H9 (cell line): ENCODE measurements at places on chromosomes 7 and 10. TPM values are rescaled to one million over a fixed set of nuclear protein-coding genes. Genes with fewer than 3 reads are reported as not detected.

DNA sequence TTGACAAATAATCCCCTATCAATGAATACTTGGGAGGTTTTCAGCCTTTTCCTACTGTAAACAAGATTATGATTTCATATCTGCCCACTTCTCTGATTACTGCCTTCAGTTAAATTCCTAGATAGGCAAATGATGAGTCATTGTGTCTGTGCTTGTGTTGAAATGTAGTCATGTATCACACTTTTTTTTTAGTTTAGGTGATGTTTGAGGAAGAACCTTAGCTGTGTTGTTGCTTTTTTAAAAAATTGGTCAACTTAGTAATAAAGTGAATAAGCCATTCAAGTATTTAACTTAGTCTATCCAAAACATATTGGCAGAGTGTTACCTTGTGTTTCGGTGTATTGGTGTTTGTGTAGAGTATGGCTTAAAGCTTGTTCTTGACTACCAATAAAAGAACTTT, 60.0 kb downstream of the WAC start:
- H3K27ac ChIP-seq, result no peak overlapping the region
- DNase-seq, result no peak
- H3K4me1 ChIP-seq, result no peaks in the 10 kb centered on the region
- peaks cover 46% of the 10 kb centered on the region; the same call in 2 of the 3 replicates for H3K36me3 ChIP-seq
- no peaks in the 10 kb centered on the region for H3K27me3 ChIP-seq

DNA sequence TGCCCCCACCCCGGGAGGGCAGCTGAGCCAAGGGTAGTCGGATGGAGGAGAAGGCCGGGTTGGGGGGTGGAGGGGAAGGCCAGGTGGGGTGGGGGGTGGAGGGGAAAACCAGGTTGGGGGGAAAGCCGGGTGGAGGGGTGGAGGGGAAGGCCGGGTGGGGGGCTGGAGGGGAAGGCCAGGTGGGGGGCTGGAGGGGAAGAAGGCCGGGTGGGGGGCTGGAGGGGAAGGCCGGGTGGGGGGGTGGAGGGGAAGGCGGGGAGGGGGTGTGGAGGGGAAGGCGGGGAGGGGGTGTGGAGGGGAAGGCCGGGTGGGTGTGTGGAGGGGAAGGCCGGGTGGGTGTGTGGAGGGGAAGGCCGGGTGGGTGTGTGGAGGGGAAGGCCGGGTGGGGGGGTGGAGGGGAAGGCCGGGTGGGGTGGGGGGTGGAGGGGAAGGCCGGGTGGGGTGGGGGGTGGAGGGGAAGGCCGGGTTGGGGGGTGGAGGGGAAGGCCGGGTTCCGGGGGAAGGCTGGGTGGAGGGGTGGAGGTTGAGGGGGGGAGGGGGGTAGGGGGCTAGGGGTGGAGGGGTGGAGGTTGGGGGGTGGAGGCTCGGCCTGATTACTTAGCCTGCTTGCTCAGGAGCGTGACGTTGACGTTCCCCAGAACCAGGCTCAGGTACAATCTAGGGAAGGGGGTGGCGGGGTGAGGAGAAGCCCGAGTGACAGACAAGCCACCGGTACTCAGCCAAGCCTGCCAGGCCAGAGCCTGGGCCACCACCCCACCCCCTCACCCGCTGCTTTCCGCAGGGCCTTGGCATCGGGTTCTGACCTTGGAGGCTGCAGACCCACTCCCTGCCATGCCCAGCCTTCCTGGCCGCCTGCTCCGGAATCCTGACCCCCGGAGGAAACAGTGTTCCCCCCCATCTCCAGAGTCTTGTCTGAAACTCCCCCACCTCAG, 5.6 kb downstream of the TMEM120A start:
- H3K27ac ChIP-seq, result no peak overlapping the region
- peaks cover 24% of the 10 kb centered on the region for H3K36me3 ChIP-seq
- no peak overlapping the region for H3K4me3 ChIP-seq
- peaks cover 8% of the 10 kb centered on the region; the same call in 1 of the 2 replicates for H3K4me1 ChIP-seq
- no peak for DNase-seq

DNA sequence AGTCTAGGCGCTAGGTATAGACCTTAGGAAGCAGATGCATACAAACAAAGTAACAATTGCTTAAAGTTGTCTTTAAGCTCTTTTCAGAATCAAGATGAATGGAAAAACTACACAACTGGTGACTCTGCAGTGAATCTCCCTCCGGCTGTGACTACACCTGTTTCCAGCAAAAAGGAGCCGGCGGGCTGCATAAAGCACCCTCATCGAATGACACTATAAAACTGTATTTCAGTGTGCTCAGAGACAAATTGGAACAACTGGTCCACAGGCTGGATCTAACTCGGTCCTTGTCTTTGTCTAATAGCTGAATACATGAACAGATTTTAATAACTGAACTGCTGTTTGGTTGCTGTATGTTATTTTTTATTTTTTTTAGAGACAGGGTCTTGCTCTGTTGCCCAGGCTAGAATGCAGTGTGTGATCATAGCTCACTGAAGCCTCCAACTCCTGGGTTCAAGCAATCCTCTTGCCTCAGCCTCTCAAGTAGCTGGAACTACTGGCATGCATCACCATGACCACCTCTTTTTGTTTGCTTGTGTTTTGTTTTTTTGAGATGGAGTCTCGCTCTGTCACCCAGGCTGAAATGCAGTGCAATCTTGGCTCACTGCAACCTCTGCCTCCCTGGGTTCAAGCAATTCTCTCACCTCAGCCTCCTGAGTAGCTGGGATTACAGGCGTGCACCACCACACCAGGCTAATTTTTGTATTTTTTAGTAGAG, 64.2 kb upstream of the SVIL start:
- no peaks in the 10 kb centered on the region for H3K4me1 ChIP-seq
- H3K27me3 ChIP-seq, result no peaks in the 10 kb centered on the region
- H3K36me3 ChIP-seq, result peaks cover 5% of the 10 kb centered on the region
- no peak overlapping the region for H3K4me3 ChIP-seq

- peak; percentile 18 for DNase-seq
- peaks cover 12% of the 10 kb centered on the region for H3K36me3 ChIP-seq
- H3K27ac ChIP-seq, result no peak overlapping the region
- H3K4me3 ChIP-seq, result no peak overlapping the region
These were observed 98.3 kb downstream of the FOXL3 start for GRCh38 chr7:388023-388960.

DNA sequence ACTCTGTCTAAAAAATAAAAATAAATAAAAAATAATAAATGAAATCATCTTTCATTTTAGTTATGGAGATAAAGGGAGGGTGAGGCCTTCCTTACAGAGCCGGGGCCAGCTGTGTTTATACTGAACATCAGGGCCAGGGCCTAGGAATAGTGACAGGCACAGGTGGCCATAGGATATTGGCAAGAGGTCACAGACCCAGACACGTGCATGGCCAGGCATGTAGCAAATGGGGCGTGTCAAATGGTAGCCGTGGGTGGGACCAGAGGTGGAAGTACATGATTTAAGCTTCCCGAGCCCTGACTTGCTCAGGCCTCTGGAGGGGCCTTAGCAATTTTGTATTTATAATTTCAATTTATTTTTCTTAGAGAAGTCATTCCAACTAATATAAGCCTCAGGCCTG, 353.0 kb downstream of the ANKRD30A start:
- peaks cover 7% of the 10 kb centered on the region; the same call in 1 of the 2 replicates for H3K36me3 ChIP-seq
- no peak overlapping the region for H3K27ac ChIP-seq
- H3K27me3 ChIP-seq, result no peaks in the 10 kb centered on the region
- H3K4me1 ChIP-seq, result no peaks in the 10 kb centered on the region
- H3K4me3 ChIP-seq, result no peak overlapping the region

GRCh38 chr7:96397936-96398598, 76.2 kb upstream of the SLC25A13 start:
- peaks cover 5% of the 10 kb centered on the region; the same call in 1 of the 2 replicates for H3K4me1 ChIP-seq
- no peak for DNase-seq
- no peaks in the 10 kb centered on the region for H3K36me3 ChIP-seq
- no peak overlapping the region for H3K4me3 ChIP-seq
- H3K27ac ChIP-seq, result no peak overlapping the region

GRCh38 chr7:12322903-12323300, 80.8 kb downstream of the VWDE start:
- no peak overlapping the region for H3K4me3 ChIP-seq
- H3K36me3 ChIP-seq, result peaks cover 11% of the 10 kb centered on the region; the same call in 1 of the 2 replicates
- DNase-seq, result no peak

DNA sequence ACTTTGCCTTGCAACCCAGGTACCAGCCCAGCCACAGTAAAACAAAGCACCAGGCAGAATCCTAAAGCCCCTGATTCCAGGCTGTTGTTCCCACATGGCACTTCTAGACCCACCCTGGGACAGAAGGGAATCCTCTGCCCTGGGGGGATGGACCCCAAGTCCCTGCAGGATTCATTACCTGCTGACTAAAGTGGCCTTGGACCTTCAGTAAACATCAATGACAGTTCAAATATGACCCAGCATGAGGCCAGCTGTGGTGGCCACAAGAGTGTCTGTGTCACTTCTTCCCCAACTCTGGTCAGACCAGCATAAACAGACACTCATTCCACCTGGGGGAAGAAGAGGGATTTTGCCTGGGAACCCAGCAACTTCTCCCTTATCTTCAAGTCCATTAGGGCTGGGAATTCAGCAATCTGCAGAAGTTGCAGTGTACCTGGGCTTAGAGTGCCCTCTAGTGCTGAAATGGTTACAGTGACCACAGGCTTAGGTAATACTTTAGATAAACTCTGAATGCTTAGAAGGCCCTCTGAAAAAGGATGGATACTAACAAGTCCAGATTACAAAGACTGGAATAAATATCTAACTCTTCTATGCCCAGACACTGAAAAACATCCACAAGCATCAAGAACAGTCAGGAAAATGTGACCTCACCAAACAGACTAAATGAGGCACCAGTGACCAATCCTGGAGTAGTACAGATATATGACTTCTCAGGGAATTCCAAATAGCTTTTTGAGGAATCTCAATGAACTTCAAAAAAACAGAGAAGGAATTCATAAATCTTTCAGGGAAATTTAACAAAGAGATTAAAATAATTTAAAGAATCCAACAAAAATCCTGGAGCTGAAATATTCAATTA, 108.5 kb upstream of the TMEM168 start:
- H3K4me3 ChIP-seq, result no peak overlapping the region
- H3K36me3 ChIP-seq, result peaks cover 14% of the 10 kb centered on the region
- peak; percentile 55 for DNase-seq
- no peak overlapping the region for H3K27ac ChIP-seq
- H3K27me3 ChIP-seq, result no peaks in the 10 kb centered on the region

DNA sequence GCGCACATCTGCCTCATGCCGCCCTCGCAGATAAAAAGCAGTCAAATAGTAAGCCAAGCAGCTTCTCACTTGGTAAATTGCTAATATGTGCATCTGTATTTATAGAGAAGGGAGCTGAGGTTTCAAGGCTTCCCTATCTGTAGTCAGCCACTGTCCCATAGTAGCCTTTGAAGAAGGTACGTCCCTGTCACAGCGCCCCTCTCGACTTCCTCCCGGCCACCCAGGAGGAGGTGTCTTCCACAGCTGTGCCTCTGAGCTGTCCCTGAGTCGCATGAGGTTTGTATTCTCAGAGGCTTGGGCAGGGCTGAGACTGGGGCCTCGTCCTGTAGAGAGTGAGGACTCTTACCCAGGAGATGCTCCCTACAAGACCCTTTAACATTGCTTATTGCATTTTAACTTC, 49.0 kb downstream of the SPOCK2 start:
- 0 out of 2 replicates have a peak, but pooled peaks cover 2% of the 10 kb centered on the region for H3K4me1 ChIP-seq
- H3K27ac ChIP-seq, result no peak overlapping the region
- H3K27me3 ChIP-seq, result no peaks in the 10 kb centered on the region
- no peaks in the 10 kb centered on the region for H3K36me3 ChIP-seq
- no peak overlapping the region for H3K4me3 ChIP-seq

DNA sequence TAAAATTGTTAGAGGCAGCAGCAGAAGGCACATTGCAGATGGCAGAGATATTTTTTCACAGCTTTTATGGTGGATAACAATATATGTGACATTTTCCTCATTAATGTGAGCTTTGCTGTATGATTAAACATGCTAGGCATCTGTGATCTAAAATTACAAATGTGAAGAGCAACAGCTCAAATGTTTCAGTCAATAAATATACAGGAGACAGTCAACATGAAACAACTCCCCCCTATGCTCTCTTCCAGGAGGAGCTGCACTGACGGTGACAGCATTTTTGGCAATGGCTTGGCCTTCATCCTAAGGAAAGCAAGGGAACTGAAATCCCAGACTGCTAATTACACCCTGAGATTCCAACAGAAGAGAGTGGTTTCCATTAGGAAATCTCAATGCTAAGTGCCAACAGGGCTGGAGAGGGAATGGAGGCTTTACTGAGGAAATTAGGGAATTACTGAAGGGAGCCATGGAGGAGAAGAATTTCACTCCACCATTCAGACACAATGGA, 51.4 kb upstream of the GRB10 start:
- H3K4me1 ChIP-seq, result no peaks in the 10 kb centered on the region
- H3K36me3 ChIP-seq, result no peaks in the 10 kb centered on the region; the same call in 2 of the 3 replicates
- H3K4me3 ChIP-seq, result no peak overlapping the region
- no peaks in the 10 kb centered on the region; the same call in 1 of the 2 replicates for H3K27me3 ChIP-seq
- no peak for DNase-seq

GRCh38 chr7:157702311-157703023, 365.7 kb downstream of the DNAJB6 start:
- no peaks in the 10 kb centered on the region for H3K27me3 ChIP-seq
- no peak overlapping the region for H3K27ac ChIP-seq
- no peaks in the 10 kb centered on the region for H3K36me3 ChIP-seq
- DNase-seq, result no peak
- H3K4me1 ChIP-seq, result no peaks in the 10 kb centered on the region

DNA sequence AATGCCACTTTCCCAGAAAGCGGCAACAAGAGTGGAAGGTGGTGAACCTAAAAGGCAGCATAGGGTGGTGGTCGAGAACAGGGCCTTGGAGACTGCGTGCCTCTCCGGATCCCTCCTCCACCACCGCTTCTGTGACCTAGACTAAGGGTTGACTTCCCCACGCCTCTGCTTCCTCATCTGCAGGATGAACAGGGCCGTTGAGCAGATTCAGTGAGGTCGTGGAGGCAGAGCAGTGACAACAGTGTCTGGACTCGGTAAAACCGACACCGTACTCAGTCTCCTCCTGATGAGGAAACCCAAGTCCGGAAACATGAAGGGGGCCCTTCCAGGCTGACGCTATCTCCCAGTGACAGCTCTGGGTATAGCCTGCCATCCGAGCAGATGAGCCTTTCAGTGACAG, 162.6 kb downstream of the CELF2 start:
- DNase-seq, result no peak
- H3K4me3 ChIP-seq, result no peak overlapping the region
- peaks cover 4% of the 10 kb centered on the region for H3K36me3 ChIP-seq
- no peak overlapping the region for H3K27ac ChIP-seq

GRCh38 chr10:62238880-62239279, 29.8 kb downstream of the RTKN2 start:
- H3K4me1 ChIP-seq, result no peaks in the 10 kb centered on the region
- H3K4me3 ChIP-seq, result no peak overlapping the region
- no peak overlapping the region for H3K27ac ChIP-seq
- no peaks in the 10 kb centered on the region for H3K27me3 ChIP-seq
- no peak for DNase-seq
- no peaks in the 10 kb centered on the region for H3K36me3 ChIP-seq

GRCh38 chr7:89238156-89238555, 442.6 kb upstream of the TEX47 start:
- H3K36me3 ChIP-seq, result no peaks in the 10 kb centered on the region
- DNase-seq, result no peak
- no peak overlapping the region for H3K27ac ChIP-seq
- no peaks in the 10 kb centered on the region for H3K4me1 ChIP-seq
- H3K27me3 ChIP-seq, result no peaks in the 10 kb centered on the region

GRCh38 chr10:34626158-34626880, 188.8 kb downstream of the PARD3 start:
- DNase-seq, result no peak

The ENO4 gene
- 0.18 and 0.26 TPM in 2 replicates for total RNA-seq

The STOX1 gene
- 5.8 and 5.9 TPM in 2 replicates for total RNA-seq

The MKRN1 gene
- total RNA-seq, result 106 and 112 TPM in 2 replicates

The SUN3 gene
- not detected in 2 replicates for total RNA-seq

The FAM25G gene
- not detected in 2 replicates for total RNA-seq

The C7orf57 gene
- total RNA-seq, result 0.35 TPM in 1 of 2 replicates, not detected in the other

The ANK3 gene
- 56.0 and 59.6 TPM in 2 replicates for total RNA-seq

The UBTD1 gene
- total RNA-seq, result 18.1 and 19.0 TPM in 2 replicates

The DRGX gene
- not detected in 2 replicates for total RNA-seq

The CALCR gene
- 0.44 and 0.52 TPM in 2 replicates for total RNA-seq
